ENCODE measurements at places on chromosomes 6 and 20.

DNA sequence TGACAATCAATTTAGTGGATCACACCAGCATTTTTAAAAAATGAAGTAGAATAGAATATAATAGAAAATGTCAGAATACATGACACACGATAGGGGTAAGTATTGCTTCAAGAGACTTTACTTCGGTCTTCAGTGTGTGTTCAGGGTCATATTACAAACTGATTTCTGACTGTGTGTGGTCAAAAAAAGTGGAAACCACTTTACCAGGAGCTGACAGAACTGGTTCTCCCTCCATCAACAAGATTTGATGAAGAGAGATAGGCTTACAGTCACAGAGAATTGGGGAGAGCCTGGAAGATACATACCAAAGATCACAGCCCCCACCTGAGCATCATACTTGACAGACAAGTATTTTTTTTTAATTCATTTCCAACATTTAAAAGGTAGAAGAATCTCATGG, 21.7 kb downstream of the ARMC2 start:
- DNase-seq: no peak

DNA sequence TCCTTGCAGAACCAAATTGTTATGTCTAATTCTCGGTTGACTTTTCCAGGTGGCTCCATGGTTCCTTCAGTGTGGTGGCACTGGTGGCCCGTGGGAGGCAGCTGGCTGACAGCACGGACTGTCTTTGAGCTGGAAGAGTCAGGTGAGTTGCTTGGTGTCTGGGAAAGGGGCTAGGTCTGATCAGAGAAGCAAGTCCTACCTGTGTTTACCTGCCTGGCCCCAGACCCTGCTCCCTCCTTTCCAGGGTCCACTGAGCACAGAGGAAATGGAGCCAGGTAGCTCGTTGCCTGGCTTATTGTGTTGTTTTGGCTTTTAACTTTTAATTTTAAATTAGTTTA, 111.8 kb downstream of the BANF2 start:
- DNase-seq: no peak

- DNase-seq: no peak
Measured at GRCh38 chr6:39365281-39366074, 43.0 kb upstream of the KCNK16 start.

DNA sequence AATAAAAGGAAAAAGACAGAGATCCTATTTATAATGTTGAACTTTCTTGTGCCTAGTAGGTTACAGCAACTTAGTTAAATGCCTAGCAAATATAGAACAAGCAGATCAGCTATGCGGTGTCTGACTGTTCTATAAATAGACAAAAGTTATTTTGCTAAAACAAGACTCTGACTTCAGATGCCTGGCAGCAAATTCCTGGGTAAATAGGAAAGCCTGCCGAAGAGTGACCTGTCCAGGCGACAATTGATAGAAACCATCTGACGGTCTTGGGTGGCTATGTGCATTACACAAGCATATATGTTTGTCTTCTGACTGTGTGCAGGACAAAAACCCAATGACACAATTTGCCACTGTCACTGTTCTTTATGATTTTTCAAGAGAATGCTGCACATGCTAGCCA, 38.0 kb upstream of the PDE10A start:
- no peak for DNase-seq

DNA sequence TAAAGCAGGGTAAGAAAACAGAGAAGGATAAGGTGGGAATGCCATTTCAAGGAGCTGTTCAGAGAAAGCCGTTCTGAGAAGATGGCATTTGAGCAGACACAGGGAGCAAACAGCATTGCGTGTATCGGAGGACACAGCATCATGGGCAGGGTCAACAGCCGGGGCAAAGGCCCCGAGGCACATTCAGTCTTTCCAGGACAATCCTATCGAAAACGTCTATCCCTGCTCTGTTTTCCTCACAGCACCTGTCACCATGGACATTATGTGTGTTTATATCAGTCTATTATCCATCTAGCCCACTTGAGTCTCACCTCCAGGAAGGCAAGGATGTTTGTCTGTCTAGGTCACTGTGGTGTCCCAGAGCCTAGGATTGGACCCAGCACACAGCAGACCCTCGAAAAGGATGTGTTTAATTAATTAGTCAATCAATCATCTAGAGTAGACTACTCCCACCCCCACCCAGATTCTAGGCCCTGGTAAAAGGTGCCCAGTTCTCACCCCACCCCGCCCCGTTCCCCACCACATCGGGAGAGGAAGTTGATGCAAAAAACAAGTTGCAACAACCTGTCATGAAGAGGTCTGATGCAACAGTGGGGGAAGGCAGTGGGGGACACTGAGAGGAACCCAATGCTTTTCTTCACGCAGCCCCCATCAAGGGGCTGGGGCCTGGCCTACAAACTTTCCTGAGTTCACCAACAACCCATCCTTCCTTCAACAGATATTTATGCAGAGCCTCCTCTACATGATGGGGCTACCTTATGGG, 66.6 kb downstream of the PREX1 start:
- DNase-seq: peak; percentile 73

DNA sequence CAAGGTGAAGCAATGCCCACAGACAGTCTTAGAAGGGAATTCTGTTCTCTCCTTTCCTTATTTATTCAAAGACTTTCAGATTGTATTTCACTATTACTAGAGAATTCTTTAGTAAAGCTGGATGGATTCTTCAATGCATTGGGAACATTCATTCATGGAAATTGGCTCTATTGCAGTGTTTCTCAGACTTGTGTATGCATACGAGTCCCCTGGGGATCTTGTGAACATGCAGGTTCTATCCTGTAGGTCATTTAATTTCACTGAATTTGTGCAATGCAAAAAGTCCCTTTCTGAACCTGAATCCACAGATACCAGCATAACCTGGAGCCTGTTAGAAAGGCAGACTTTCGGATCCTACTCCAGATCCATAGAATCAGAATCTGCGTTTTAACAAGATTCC, 160.9 kb upstream of the AHI1 start:
- DNase-seq: no peak

GRCh38 chr20:32918296-32918695, 59.6 kb downstream of the EFCAB8 start:
- no peak for DNase-seq

GRCh38 chr6:36358226-36358915, 21.7 kb upstream of the BNIP5 start:
- DNase-seq: no peak

DNA sequence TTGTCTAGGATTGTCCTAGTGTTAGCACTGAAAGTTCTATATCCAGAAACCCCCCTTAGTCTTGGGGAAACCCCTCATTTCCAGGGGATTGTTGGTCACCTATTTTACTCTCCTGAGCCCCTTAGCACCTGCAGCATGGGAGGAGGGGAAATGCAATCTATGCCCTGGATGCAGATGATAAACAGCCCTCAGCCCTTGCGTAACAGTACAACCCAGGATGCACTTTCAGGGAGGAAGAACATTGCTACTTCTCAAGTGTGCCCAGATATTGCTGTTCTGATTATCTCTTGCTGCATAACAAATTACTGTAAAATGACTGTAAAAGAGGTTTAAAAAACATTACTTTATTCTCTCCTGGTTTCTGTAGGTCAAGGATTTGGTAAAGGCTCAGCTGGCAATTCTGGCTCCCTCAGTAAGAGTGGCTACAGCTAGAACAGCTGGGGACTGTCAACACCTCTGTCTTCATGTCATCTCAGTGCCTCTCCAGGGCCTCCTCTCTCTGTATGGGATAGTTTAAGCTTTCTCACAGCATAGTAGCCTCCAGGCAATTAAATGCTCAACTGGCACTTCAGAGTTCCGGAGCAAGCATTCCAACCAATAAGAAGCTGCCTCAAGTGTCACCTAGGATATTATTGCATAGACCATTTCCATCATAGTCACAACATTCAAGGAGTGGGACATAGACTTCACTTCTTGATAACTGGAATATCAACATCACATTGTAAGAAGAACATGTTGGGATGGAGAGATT, 117.8 kb upstream of the FOXO3 start:
- DNase-seq: no peak

GRCh38 chr6:166658792-166659150, 31.7 kb upstream of the RPS6KA2 start:
- DNase-seq: no peak

- DNase-seq: peak; percentile 57
Measured at GRCh38 chr6:32664827-32665362, 1.6 kb downstream of the HLA-DQB1 start.

DNA sequence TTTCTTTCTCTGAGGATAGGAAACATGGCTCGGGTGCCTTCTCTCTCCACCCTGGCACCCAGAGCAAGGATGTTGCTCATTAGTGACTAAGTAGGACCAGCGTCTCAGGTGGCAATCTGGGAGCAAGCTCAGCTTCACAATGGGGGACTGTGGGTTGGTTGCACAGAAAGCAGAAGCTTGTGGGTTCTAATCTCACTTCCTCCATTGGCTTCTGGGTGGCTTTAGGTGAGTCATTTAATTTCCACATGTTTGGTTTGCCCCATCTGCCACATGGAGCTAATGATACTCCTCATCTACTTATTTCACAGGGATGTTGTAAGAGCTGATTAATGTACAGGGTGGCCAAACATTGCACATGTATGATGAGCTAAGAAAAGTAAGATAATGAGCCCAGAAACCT, 54.8 kb upstream of the AKIRIN2 start:
- peak; percentile 63 for DNase-seq

GRCh38 chr20:62808211-62808865, 3.7 kb downstream of the OGFR start:
- peak; percentile 80 for DNase-seq

DNA sequence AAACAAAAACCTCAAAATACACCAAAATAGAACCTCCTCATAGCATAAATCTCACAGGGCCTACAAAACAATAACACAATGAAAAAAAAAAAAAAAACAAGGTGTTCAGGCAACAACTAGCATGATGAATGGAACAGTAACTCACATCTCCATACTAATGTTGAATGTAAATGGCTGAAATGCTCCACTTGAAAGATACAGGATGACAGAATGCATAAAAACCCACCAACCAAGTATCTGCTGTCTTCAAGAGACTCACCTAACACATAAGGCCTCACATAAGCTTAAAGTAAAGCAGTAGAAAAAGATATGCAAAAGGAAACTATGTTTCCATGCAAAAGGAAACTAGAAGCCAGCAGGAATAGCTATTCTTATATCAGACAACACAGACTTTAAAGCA, 121.3 kb downstream of the CDK19 start:
- no peak for DNase-seq

DNA sequence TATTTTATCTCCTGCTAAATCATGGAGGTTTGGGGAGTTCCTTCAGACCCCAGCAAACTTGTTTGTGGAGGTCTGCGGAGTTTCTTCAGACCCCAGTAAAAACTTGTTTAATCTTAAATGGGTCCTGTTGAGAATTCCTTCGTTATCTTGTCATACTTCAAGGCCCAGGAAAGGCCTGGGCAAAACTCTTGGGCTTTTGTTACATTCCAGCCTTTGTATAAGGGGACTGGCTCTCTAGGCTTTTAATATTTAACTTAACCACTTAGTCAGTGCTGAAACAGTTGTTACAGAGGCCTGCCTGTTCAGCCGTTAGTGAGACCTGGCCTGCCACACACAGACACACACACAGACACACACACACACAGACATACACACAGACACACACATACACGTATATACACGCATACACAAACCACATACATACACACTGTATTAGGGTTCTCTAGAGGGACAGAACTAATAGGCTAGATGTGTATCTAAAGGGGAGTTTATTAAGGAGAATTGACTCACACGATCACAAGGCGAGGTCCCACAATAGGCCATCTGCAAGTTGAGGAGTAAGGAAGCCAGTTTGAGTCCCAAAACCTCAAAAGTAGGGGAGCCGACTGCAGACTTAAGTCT, 21.3 kb upstream of the CST3 start:
- no peak for DNase-seq

DNA sequence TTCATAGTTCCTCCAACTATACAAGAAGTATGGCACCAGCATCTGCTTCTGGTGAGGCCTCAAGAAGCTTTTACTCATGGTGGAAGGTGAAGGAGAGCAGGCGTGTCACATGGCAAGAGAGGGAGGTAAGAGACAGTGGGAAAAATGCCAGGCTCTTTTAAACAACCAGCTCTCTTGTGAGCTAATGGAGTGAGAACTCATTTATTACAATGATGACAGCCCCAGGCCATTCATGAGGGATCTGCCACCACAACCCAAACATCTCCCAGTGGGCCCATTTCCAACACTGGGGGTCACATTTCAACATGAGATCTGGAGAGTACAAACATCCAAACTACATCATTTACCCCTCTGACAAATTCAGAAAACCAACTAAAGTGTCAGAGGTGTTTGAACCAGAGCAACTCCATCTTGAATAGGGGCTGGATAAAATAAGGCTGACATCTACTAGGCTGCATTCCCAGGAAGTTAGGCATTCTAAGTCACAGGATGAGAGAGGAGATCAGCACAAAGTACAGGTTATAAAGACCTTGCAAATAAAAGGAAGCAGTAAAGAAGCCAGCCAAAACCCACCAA, 2.2 kb upstream of the UBD start:
- DNase-seq: no peak

DNA sequence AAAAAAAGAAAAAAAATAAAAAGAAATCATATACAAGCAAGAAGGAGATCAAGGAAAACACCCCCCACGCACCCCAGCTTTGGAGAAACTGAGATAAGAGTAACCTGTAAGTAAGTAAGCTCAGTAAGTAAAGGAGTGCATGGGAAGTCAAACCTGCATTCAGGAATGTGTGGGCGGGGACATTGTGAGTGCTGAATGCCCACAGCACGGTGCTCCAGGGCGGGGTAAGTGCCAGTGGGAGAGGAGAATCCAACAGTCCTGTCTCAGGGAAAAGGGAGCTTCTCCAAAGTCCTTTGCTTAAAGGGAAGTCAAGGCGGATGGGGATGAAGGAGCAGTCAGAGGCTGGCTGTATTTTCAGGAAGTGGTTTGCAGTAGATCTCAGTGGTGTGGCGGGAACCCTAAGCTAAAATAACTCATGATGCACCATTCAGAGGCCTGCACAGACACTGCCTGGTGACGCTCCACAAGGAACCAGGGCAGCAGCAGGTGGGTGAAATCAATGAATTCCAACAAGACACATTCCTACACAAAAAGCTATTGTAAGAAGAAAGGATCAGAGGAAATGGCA, 368.0 kb downstream of the QKI start:
- DNase-seq: no peak

- peak; percentile 46 for DNase-seq
Measured at GRCh38 chr6:118808793-118809638, 84.9 kb upstream of the ASF1A start.

DNA sequence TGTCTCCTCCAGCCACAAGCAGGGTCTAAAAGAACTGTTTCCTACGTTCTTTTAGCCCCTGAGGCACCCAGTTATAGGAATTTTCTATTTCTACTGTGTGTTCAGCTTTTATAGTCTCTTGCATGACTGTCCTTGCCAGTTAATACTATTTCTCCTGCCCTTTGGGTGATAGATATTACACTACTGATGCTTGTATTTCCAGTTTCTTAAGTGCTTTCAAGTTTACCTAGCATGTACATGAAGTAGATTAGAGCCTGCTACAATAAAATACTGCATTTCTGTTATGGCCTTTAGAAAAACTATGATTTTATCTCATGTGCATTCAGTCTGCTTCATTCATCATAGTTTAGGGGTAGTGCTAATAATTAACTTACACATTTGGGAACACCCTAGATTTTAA, 89.6 kb downstream of the FOXO3 start:
- DNase-seq: no peak

Measured in activated CD4-positive, alpha-beta memory T cell treated with anti-CD3 and anti-CD28 coated beads for 36 hours (primary cell).